ENCODE measurements at places on chromosomes 6 and 20.
A peak's percentile ranks its signal among the peaks of the same experiment; 100 is the strongest.

- DNase-seq, result no peak
These were observed 8.6 kb upstream of the HECA start for GRCh38 chr6:139126255-139126654.

GRCh38 chr20:35287509-35288324, 3.1 kb upstream of the EIF6 start:
- DNase-seq, result no peak

DNA sequence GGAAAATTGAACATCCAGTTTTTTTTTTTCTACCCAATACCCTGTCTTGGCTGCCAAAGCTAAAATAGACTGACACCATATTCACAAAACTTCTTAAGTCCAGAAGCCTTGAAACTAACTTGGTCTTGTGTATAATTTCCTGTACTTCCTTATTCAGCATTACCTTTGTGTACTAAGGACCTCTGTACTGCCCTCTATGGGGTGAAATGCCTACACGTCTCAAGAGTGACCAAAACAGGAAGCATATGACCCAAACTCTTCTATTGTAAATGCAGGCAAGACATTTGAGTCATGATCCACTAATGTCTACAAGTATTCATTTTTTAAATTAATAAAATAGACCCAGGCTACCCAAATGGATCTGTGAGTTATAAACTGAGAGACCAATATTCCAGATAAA, 50.4 kb downstream of the HMGCLL1 start:
- no peak for DNase-seq

DNA sequence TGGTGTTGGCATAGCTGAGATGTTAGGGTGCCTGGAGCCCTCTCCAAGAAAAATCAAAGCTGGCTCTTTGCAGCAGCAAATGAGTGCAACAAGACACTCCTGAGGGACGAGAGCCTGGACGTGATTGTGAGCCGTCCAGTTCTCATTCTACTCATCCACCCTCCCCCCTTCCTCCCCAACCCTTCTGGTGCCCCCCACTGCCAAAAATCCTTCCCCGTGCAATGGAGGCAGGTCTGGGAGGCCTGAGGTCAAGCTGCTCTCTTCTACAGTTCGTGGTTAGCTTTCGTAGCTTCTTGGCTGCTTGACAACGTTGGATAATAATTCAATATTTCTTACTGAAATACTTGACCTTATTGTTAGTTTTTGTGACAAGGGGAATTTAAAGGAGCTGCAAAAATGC, 185.3 kb upstream of the SUPT3H start:
- no peak for DNase-seq

- DNase-seq, result no peak
These were observed 88.2 kb downstream of the SLC23A2 start for GRCh38 chr20:4913147-4913546.

GRCh38 chr6:110897433-110897832, 22.8 kb downstream of the AMD1 start:
- DNase-seq, result no peak

DNA sequence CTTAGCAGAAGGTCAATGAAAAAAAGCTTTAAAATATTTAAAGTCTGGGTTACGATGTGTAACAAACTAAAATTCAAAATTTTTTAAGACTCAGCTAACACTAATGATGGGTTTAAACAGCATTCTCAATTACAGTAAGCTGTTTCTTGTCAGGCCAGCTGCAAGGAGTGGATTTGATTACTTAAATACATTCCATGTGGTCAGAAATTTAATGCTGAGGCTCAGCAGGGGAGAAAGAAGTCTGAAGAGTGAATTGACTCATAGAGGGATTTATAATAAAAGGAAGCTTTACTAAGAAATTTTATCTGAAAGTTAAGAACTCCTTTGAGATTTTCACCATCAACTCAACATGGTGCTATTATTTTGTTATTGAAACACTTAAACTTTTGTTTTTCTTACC, 398.6 kb downstream of the KHDRBS2 start:
- DNase-seq, result no peak

GRCh38 chr20:41064377-41064776, 35.8 kb downstream of the TOP1 start:
- DNase-seq, result no peak

DNA sequence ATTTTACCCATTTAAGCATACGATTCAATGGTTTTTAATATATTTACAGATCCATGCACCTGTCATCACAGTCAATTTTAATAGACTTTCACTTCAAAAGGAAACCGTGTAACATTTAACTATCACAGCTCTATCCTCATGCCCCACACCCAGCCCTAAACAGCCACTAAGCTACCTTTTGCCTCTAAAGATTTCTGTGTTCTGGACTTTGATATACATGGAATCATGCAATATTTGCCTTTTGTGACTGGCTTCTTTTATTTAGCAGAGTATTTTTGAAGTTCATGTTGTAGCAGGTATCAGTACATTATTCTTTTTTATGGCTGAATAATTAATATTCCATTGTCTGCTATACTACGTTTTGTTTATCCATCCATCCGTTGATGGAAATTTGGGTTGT, 50.3 kb upstream of the STX16 start:
- DNase-seq, result no peak

DNA sequence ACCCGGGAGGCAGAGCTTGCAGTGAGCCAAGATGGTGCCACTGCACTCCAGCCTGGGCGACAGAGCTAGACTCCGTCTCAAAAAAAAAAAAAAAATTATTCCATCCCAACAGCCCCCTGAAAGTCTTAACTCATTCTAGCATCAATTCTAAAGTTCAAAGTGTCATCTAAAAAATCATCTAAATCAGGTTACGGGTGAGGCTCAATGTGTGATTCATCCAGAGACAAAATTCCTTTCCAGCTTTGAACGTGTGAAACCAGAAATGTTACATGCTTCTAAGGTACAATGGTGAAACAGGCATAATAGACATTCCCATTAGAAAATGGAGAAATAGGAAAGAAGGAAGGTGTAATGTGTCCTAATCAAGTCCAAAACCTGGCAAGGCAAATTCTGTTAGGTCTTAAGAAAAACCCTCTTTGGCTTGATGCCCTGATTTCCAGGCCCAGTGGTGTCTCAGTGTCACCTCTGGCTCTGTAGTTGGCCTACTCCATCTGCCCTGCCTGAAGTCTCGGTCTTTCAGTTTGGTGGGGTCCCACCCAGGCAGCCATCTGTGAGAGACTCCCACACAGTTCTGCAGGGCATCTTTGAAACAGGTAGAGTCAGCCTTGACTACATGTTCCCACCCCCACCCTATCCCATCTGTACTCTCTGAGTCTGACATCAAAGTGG, 43.5 kb downstream of the HFE start:
- no peak for DNase-seq

GRCh38 chr6:11012295-11012754, 31.8 kb downstream of the ELOVL2 start:
- DNase-seq, result no peak

DNA sequence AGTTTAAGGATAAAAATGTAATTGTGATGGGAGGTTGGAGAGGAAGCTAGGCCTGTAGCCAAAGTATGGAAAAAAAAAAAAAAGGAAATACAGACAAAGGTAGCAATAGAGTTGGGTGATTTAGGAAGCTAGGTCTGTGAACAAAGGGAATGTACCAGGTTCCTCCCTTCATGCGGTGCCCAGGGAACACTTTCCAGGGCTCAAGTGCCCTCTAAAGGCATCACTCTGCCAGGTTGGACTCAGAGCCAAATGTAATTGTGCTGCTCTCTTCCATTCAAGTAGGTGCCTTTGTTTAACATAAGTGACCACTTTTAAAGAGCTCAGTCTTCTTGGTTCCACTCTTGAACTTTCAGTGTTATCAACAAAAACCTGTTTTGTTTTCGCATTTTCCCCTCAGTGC, 159.7 kb upstream of the AHI1 start:
- DNase-seq, result no peak

GRCh38 chr6:162262466-162263196, 464.9 kb downstream of the PRKN start:
- DNase-seq, result no peak

DNA sequence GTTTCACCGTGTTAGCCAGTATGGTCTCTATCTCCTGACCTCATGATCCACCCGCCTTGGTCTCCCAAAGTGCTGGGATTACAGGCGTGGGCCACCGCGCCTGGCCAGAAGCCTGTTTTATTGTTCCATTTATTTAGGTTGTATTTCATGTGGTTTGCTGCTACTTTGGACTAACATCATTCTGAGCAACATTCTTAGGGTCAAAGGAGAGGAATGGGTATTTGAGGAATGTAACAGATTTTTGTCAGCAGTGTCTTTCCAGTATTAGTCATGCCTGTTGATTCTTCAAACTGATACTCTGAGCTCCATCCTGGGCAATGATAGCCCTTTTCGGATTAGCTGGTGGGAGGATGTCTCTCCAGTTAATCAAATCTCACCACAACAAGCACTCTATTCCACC, 213.0 kb upstream of the CITED2 start:
- no peak for DNase-seq

GRCh38 chr6:2242311-2242710, 3.1 kb downstream of the GMDS start:
- DNase-seq, result no peak

DNA sequence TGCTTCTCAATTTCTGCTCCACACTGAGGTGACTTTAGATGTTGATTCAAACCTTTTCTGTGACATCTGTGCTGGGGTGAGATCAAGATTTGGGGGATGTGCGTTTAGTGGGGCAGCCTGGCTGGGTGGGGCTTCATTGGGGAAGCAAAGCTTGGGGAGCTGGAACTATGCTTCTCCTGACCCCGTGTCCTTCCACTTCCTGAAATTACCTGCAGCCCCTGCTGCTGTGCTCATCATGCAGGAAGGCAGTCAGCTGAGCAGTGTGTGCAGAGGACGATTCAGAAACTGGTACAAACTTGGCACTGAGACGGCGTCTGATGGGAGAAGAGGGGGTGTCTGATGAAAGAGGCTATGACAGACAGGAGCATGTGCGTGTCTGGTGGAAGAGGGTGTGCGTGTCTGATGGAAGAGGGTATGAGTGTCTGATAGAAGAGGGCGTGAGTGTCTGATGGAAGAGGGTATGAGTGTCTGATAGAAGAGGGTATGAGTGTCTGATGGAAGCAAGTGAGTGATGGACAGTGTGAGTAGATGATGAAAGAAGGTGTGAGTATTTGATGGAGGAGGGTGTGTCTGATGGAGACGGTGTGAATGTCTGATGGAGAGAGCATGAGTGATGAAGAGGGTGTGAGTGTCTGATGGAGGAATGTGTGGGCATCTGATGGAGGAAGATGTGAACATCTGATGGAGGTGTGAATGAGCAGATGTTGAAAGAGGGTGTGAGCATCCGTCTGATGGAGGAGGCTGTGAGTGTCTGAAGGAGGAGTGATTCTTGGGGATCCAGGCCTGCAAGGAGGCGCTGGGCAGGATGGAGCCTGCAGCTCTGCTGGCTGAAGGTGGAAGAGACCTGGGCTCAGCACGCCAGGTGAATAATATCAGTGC, 103.4 kb downstream of the SYCP2 start:
- no peak for DNase-seq

GRCh38 chr20:52840041-52840440, 132.1 kb upstream of the TSHZ2 start:
- no peak for DNase-seq

- DNase-seq, result no peak
These were observed 156.3 kb downstream of the SCML4 start for GRCh38 chr6:107667790-107668189.

DNA sequence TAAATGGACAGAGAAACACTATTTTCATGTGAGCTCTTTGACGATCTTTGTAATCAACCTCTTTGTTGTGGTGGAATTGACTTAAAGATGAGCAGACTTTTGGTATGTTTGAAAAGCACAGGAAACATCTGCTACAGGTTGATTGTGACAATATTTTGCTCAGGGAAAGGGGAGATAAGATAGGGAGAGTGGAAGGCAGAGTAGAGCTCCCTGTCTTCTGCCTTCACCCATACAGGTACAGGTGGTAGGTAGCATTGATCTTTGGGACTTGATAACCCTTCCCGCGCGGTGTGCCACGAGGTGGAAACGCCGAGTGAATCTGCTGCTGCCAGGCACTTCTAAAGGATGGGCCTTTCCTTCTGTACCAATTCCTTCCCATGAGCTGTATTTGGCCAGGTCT, 183.6 kb downstream of the UTRN start:
- peak; percentile 39 for DNase-seq

GRCh38 chr6:83514466-83514865, 2.1 kb downstream of the PRSS35 start:
- no peak for DNase-seq

DNA sequence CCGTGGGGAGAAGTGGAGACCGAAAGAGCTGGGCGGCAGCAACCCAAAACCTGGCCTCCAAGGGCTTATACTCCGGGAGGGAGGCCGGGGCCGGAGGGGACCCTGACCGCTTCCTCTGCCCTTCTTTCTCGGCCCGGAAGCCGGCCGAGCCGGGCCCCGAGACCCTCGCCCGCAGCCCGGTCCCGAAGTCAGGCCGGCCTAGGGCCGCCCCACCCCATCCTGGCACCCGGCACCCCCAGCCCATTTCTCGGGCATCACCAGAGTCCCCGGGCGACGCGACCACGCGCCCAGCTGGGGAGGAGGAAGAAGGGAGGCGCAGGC, 572 bp upstream of the ZDHHC14 start:
- DNase-seq, result no peak

- no peak for DNase-seq
These were observed 189.3 kb downstream of the ERMARD start for GRCh38 chr6:169940481-169941271.

GRCh38 chr20:50728486-50728980, 2.8 kb upstream of the PARD6B start:
- DNase-seq, result no peak

DNA sequence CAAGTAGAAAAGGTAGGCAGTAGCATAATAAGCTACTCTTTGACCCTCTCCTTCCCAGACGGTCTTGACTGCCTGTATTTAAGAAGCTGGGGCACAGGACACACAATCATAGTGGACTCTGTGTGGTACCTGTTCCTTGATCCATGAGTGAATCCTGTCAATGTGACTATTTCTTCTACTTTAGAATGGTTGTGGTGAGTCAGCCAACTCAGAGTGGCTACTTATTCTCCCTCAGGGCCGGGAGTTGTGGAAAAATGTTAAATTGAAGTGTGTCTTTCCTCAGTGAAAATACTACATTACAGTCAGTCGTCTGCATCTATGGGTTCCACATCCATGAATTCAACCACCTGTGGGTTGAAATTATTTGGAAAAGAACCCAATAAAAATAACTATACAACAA, 30.8 kb upstream of the PREP start:
- DNase-seq, result no peak
